GM20000 (cell line): ENCODE measurements at places on chromosomes 13 and 19.

DNA sequence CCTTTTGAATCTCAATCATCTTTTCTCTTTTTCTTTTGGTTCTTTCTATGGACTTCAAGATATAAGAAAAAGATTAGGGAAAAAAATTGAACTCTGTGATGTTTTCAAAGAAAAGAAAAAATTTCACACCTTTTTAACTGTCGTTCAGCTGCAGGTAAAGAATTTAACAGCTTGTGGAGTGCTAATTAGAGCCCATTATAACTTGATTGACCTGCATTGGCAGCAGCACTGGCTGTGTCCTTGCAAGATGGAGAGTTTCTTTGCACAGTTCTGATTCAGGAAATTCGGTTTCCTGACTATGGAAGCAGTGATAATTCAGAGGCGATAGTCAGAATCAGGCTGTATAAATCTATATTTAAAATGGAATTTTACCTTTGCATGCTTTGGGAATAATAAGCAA is 183.2 kb upstream of the DACH1 start:
- no peak for DNase-seq

DNA sequence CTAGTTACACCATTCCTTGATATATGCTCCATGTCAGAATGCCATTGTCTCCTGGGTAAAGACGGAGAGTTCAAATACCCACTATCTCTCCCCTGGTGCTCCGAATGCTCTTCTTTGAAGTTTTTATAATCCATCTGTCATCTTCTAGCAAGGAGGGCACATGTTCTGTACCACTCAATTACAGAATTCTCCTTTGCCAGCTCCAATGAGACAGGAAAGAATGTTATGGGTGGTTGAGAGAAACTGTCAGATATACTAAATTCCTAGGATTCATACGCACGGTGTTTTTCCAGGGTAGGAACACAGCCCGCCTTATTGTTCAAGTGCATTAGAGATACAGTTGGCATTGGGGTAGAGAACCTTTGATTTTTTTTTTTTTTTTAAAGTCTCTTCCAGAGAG is 118.0 kb upstream of the ZNF536 start:
- DNase-seq = no peak

DNA sequence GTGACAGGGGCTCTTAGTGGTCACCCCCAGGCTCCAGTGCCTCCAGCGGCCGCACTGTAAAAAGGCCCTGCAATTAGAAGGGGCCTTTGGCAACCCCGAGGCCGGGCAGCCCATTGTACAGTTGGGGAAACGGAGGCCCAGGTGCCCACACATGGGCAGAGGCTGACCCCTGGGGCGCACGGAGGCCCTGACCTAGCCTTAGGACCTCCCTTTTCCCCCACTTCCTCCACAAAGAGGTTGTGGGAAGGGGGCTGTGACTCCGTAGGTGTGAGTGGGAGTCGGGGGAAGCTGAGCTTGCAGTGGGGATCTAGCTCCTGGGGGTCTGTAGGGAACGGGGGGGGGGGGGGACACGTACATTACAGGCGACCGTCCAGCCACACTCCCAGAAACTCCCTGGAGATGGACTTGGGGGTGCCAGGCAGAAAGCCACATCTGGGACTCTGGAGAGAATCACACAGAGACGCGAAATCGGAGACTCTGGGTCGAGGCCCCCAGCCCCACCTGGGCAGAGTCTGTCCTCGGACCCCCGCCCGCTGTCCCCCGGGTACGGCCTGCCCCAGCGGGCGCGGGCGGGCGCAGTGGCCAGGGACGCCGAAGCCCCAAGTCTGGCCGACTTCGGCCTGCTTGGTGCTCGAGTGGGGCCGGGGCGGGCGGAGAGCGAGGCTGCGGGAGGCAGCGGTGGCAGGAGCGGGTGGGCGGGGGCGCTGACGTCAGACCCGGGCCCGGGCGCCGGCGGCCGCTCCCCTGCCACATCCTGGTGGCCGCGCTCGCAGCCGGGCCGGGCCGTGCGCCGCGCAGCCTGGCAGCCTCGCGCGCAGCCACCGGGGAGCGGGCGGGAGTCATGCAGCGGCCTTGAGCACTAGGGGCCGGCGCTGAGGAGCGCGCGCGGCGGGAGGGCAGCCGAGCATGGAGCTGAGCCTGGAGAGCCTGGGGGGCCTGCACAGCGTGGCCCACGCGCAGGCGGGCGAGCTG is at the start of gene ONECUT3:
TSS of gene ONECUT3 (plus strand) at position 750 of the 972 bp plus-strand sequence. CDS start at position 907, 157 bp downstream.
- DNase-seq = no peak

GRCh38 chr13:44293374-44293773 is 80.2 kb upstream of the SERP2 start:
- no peak for DNase-seq

GRCh38 chr13:41267106-41267505 is 3.7 kb upstream of the MTRF1 start:
- DNase-seq = no peak

DNA sequence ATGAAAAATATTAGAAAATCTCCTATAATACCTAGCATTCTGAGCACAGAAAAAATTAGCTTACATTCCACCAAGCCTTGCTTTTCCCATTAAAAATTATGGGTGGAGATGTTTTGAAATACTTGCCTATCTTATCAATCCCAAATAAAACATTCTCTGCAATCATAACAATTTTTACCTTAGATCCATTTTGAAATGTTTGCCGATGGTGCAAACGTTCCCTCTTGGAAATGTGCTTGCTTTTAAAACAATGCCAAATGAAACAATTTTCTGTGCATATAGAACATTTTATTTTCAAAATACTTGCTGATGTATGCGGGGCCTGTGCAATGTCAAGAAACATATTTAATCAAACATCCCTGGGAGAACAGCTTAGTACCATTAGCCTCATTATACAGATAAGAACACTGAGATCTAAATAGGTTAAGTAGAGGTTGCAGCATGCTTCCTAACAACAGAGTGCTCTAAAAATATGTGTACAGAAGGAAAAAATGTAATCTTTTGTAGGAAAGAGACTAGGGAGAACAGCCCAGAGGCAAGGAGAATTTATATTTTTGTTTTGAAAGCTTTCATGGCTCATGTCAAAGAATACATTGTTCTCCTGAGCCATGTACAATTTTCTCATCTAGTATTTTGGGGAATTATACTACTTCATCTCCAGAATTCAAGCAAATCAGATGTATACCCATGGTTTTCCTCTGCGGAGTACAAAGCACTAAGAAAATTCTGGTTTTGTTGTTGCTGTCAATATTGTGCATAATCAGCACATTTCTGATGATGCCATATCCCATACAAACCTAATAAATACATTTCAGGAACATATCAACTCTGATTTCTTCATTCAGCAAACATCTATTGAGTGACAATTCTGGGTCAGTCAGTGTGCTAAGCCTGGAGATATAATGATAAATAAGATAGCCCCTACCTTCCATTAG is 25.9 kb upstream of the FNDC3A start:
- DNase-seq = no peak

- DNase-seq = no peak
These were observed 25.6 kb downstream of the CARM1 start for GRCh38 chr19:10896851-10897526.
